T-helper 2 cell (primary cell): ENCODE measurements at places on chromosomes 5 and 9.

GRCh38 chr5:37701868-37702267, 138.0 kb downstream of the GDNF start:
- no peak for DNase-seq

- no peak for DNase-seq
Observed at GRCh38 chr9:72401396-72401795, 36.4 kb upstream of the ZFAND5 start.

- DNase-seq, result no peak
Observed at GRCh38 chr5:14737291-14737690, 72.8 kb downstream of the OTULIN start.

DNA sequence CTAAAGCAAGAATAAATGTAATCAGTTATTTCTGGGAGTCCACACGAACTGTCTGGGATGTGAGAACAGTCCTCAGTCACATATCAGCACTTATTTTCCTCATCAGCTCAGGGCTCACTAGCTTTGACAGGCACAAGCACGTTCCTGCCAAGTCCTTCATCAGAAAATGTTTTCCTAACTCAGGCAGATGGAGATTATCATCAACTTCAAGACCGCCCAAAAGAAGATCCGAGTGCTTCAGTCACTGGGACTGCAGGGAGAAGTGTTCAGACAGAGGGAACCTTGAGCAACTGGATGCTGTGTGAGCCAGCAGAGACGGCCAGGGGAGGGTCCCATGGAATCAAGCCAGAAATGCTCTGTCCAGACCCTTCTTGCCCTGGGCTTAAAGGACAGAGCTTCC, 189.4 kb downstream of the NXNL2 start:
- DNase-seq, result no peak
